HEK293T (cell line): ENCODE measurements at places on chromosomes 3 and 15.

- no peak for DNase-seq
Measured at GRCh38 chr3:115937054-115937453, 313.7 kb downstream of the GAP43 start.

- no peak for DNase-seq
Measured at GRCh38 chr15:70051948-70052633, 45.6 kb downstream of the TLE3 start.

- no peak for DNase-seq
Measured at GRCh38 chr15:72169236-72169920, 28.2 kb downstream of the GRAMD2A start.

- DNase-seq = no peak
Measured at GRCh38 chr3:16496408-16497222, 16.9 kb downstream of the RFTN1 start.

DNA sequence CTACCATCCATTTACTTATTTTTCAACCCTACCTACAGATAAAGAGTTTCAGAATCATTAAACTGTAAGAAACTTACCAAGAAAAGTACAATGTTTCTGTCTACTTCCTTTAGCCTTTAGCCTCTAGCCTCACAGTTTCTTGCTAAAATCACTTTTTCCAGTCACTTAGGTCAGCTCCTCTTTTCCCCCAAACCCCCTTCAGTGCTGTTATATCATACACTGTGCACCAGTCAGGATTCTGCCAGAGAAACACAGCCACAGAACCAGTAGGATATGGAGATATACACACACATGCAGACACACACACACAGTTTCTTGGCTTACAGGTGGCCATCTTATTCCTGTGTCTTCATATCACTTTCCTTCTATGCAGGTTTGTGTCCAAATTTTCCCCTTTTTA lies 139.9 kb upstream of the LIPC start:
- DNase-seq = no peak
